ENCODE measurements at places on chromosomes 7 and 10. TPM values are rescaled to one million over a fixed set of nuclear protein-coding genes. Genes with fewer than 3 reads are reported as not detected.

The SPAM1 gene
- not detected for total RNA-seq

The PAX4 gene
- total RNA-seq: not detected

The PITX3 gene
- not detected for total RNA-seq

DNA sequence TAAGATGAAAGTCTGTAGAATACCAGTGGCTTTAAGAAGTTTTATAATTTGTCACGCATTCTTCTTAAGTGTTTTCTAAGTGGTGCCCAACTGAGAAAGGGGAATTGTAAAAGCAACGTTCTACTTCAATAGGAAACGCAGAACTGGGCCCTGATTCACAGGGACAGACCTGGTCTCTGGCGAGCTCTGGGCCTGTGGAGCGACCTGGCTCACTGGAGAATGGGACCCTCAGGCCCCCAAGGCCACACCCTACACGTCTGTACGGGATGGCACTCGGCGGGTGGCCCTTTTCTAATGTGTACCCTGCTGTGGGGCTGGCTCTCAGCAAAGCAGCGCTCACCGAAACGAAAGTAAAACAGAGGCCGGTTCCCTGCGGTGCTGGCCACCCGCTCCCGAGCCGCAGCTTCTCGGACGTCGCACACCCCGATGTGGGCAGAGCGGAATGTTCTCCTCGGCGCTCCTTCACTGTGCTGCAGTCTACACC lies 205.0 kb downstream of the DIP2C start:
- DNase-seq: peak; percentile 16

DNA sequence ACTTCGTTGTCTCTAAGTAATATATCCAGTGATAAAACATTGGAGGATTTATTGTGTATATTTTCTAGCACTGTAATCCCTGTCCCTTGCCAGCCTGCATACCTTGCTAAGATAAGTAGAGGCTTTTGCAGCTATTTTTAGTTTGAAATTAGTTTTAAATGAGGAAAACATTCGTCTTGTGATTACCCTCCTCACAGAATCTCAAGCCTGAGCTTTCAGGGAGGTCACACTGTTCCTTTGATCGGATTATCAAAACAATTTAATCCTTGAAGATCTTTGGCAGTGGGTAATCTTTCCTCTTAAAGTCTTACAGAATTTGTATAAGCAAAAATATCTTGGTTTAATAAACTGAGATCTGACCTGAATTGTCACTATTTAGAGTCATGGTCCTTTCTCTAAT lies 897.0 kb upstream of the CELF2 start:
- DNase-seq: no peak

- no peak for DNase-seq
Measured at GRCh38 chr10:37960591-37961137, 15.8 kb downstream of the ZNF25 start.

- peak; percentile 19 for DNase-seq
Measured at GRCh38 chr10:6014241-6014761, 37.0 kb upstream of the IL15RA start.

The RBP4 gene
- 0.56 TPM for total RNA-seq

The RAPGEF5 gene
- total RNA-seq: 0.85 TPM

- DNase-seq: peak; percentile 60
Measured at GRCh38 chr7:30027065-30027456, 559 bp upstream of the FKBP14 start.

The SLC39A12 gene
- total RNA-seq: not detected
